ENCODE measurements at places on chromosomes 3 and 15.
A peak's percentile ranks its signal among the peaks of the same experiment; 100 is the strongest.

GRCh38 chr3:133937756-133938601 lies 42.3 kb upstream of the RAB6B start:
- no peak for DNase-seq

- DNase-seq: no peak
Observed at GRCh38 chr3:151178208-151178845, 24.7 kb downstream of the GPR171 start.

DNA sequence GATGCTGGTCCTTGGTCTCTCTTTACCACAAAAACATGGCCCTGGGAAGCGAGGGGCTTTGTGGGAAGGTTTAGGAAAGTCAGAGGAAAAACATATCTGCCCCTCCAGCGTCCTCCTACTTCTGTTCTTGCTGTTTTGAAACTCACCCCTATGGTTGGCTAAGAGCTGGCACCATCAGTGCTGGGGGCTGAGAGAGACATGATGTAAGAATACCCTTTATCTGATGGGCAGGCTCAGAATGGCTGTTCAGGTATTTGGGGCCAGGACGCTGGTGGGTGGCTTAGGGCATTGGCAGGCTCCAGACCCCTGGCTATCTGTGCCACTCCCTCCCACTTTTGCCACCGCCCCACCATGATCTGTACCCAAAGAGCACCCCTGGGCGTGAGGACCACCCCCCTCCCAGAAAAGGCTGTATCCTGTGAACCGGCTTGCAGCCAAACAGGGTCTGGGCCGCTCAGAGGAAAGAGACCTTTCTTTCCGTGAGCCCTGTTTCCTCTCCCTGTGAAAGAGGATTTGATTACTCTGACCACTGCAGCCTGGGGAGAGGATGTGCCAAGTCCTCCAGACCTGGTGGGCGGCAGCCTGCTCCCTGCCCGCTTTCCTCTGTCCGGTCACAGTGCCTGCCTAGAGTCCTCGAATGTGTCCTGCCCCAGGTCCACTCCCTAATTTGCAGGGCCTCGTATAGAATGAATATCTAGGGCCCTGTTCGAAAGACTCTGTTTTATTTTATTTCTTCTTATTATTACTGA lies 61.3 kb upstream of the SLC6A6 start:
- DNase-seq: no peak

GRCh38 chr3:62211675-62212429 lies 161.5 kb downstream of the FEZF2 start:
- peak; percentile 31 for DNase-seq

- DNase-seq: no peak
Observed at GRCh38 chr3:153350420-153350819, 188.4 kb downstream of the RAP2B start.

DNA sequence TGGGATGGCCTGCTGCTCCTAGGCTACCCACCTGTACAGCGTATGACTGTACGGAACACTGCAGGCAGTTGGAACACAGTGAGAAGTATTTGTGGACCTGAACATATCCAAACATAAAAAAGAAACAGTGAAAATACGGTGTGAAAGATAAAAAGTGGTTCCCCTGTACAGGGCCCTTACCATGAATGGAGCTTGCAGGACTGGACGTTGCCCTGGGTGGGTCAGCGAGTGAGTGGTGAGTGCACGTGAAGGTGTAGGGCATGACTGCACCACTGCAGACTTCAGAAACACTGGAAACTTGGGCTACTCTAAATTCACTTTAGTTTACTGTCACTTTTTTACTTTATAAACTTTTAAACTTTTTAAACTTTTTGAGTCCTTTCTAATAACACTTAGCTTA lies 71.2 kb upstream of the SLC6A6 start:
- no peak for DNase-seq

GRCh38 chr15:39808909-39809308 lies 26.3 kb upstream of the FSIP1 start:
- no peak for DNase-seq

DNA sequence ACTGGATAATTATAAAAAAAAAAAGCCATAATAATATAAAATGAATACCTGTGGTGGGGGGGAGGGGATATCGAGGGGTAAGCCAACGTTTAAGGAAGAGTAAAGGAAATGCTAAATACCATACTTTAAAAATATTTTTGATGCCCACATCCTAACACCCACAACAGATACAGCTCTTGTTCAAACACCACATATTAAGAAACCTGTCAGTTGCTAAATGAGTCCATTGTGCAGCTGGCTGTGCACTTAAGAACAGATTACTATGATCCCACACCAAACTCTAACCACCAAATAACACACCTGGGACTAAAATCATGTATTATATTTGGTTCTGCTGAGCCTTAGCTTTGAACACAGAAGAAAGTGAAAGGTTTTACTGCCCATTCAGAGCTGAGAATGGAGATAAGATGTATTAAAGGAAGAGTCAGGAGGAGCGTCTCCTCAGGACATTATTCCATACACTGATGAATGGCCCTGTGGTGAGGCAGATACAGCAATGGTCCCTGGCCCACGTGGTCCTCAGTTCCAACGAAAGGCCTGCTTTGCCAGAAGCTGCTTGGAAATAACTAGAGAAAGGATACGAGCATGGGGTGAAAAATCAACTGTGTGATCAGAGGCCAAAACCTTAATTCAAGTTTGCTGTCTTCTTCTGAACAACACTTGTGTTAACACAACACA lies 515.4 kb downstream of the FOXP1 start:
- no peak for DNase-seq

DNA sequence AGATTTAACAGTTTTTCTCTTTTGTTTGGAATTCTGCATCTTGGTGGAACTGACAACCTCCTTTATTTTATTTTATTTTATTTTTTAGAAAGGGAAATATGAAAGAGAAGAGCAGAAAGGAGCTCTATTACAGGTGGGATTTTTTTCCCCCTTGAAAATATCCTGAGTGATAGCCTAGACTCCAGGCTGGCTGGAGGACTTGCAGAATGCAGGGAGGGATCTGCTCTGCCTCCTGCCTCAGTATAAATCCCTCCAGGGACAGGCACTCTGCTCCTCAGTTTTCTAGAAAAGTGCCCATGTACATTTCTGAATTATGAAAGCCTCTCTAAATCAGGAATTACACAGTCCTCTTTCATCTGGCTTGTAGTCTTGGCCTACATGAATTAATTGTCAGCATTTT lies 173.7 kb downstream of the TMEM108 start:
- no peak for DNase-seq

- no peak for DNase-seq
Observed at GRCh38 chr15:58588096-58588495, 156.3 kb downstream of the LIPC start.

DNA sequence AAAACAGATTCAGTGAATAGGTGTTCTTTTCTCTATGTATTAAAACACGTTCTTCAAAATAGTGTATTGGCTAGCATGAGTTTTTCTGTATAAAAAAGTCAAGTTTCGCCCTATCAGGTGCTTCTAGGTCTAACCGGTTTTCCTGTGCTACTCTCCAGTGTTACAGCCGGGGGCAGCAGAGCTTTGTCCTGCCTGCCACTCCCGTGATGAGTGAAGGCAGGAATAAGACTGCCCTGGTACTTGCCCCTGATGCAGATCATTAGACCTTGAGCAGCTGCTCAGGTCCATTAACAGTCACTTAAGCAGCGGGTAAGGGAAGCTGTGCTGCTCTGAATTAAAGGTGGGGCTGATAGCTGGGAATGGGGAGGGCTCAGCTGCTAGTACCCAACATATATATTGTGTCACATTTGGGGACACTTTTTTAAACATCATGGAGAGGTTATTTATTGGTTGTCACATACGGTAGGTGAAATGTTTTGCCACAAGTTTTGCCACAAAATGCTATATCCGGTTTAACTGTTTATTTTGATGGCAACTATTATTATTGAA lies 1.3 kb upstream of the UNC13C start:
- peak; percentile 23 for DNase-seq

DNA sequence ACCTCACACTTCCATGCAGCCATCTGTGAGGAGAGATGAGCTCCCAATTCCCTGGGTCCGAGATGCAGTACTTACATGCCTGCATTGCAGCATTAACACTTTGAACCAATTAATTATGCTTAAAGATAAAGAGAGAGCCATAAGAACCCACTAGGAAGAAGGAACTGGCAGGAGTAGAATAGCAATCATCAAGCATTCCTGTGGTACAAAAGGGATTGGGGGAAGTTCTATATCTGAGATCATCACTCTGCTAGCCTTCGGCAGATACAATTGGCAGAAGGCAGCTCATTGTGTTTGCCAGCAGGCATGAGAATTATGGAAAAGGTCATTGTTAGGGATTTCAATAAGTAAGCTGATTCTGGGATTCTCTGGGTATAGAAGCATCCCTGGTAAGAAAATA lies 891.4 kb downstream of the NTRK3 start:
- no peak for DNase-seq

- no peak for DNase-seq
Observed at GRCh38 chr15:50824514-50824913, 59.0 kb upstream of the SPPL2A start.
